NCI-H1694 treated with DMSO at 0.1 percent for 48 hours (cell line): ENCODE measurements at places on chromosomes 3 and 15.

DNA sequence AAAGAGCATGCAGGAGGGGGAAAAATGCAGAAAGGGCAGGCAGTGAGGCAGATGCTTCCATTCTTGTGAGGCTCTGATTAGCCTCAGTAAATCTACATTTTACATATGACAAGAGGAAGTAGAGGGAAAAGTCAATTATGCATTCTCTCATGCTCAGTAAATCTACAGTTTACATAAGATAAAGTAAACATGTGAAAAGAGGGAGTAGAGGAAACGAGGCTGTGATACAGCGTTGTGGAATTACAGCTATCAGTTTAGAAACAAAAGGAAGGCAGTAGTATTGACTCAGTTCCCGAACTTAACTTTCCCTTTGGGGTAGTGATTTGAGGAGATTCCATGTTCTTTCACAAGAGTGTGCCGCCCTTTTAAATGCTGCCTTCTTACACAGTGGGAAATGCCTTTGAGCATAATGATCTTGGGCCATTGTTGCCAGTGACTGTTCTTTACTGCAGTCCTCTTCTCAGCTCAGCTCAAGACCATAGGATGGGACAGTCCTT, 39.3 kb downstream of the OSTN start:
- no peak for DNase-seq

GRCh38 chr3:143120716-143121240, 1.2 kb downstream of the CHST2 start:
- DNase-seq = no peak

DNA sequence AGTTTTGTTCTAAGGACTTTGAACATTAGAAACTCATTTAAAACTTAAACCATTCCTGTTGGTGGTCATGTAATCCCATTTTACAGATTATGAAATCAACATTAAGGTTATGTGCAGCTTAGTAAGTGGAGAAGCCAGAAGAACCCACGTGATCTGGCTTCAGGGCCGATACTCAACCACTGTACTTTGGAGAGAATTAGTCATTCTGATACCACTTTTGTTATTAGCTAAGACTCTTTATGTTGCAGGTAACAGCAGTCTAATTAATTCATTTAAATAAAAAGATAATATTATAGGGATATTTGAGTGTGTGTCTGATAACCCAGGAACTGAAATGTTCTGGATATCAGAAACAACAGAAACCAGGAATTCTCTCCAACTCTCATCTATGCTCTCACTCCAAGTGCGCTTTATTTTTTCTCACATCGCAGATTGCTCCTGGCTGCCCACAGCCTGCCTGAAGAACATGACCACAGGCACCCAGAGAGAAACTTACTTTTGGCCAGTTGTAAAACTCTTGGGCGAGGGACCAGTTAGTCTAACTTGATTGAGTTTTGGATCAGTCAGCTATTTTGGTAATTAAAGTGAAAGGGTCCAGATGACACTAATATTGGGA, 25.2 kb downstream of the UBE2E1 start:
- no peak for DNase-seq

GRCh38 chr3:65873028-65873427, 165.7 kb downstream of the MAGI1 start:
- DNase-seq = no peak

DNA sequence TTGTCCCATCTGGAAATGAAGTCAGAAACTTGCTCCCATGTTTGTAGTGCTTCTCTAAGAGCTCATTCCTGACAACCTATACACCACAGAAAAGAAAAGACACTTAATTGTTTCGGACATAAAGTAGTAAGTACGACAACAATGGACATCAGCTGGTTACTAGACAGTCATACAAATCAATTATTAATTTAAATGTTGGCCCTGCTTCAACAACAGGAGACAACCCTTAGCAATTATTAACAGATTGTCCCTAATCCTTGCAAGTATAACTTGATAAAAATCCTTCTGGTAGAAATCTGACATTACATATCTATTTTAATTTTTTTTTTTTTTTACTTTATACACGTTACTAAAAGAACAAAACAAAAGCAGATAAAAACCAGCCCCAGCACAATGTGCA, 29.8 kb downstream of the ERICH6 start:
- DNase-seq = no peak

DNA sequence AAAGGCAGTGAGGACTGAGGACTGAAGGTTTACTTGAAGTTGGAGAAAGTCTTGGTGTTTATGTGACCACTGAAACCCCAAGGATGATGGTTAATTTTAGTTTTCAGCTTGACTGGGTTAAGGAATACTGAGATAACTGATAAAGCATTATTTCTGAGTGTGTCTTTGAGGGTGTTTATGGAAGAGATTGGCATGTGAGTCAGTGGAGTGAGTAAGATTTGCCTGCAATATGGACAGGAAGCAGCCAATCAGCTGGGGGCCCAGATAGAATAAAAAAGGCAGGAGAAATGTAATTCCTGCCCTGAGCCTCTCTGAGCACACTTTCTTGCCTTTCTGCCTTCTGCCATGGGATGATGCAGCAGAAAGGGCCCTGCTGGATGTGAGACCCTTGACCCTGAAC, 92.4 kb downstream of the KBTBD8 start:
- DNase-seq = no peak

GRCh38 chr15:101137312-101137940, 114.4 kb downstream of the CHSY1 start:
- no peak for DNase-seq

DNA sequence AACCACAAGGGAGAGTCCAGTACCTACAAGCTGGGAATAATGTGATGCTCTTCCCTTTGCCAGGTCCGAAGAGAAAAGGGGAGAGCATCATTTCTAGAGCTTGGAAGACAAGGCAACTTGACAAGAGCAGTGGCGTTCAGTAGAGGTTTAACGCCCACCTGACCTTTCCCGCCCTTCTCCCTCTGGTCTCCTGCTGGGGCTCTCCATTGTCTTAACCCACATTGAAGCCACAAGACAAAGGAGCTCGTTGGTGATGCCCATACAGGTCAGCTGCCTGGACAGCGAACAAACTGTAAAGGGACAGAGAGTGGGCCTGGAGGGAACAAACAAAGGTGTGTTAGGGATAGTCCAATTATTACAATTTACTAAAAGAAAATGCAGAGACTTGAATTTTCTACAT, 13.1 kb upstream of the DUT start:
- DNase-seq = no peak

GRCh38 chr15:28935316-28935715, 49.5 kb downstream of the APBA2 start:
- no peak for DNase-seq

DNA sequence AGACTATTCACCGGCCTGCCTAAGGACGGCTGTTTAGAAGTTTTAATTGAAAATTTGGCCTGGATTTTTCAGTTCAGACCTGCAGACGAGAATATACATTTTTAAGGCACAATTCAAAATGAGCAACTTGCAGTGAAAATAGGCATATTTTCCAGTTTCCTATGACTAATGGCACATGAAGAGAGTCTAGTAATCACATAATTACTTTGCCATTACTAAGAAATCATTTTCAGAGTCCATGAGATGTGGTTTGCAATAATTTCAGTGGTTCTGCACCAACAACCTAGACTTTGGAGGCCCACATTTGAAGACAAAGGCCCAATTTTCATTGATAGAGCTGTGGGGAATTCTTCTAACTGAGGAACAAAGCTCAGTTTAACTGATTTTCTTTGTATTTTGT, 205.3 kb downstream of the SOX2 start:
- no peak for DNase-seq

GRCh38 chr3:100216713-100217112, 44.1 kb upstream of the TBC1D23 start:
- DNase-seq = no peak

GRCh38 chr15:23854203-23854911, 167.3 kb upstream of the NDN start:
- no peak for DNase-seq

DNA sequence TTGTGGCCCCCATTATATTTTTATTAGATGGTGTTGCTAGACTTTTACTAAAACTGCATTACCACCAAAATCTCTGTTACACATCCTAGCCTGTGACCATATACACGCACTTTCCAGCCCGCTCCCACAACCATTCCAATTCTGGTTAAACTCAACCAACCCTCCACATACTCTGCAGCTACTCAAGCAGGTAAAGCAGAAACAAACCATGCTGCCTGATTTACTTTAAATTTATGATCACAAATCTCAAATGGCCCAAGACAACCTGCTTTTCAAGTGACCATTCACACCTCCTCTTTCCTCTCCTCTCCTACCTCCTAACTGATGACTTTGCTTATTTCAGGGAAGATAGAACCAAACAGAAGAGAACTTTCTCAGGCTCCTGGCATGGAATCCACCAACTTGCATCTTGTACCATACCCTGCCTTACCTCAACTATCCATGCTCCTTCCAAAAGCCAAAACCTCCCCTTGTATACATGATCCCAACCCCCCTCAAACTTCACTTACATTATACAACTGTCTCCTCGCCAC, 18.5 kb downstream of the ULK4 start:
- no peak for DNase-seq

GRCh38 chr15:63046917-63047760, 4.6 kb downstream of the TPM1 start:
- DNase-seq = no peak

DNA sequence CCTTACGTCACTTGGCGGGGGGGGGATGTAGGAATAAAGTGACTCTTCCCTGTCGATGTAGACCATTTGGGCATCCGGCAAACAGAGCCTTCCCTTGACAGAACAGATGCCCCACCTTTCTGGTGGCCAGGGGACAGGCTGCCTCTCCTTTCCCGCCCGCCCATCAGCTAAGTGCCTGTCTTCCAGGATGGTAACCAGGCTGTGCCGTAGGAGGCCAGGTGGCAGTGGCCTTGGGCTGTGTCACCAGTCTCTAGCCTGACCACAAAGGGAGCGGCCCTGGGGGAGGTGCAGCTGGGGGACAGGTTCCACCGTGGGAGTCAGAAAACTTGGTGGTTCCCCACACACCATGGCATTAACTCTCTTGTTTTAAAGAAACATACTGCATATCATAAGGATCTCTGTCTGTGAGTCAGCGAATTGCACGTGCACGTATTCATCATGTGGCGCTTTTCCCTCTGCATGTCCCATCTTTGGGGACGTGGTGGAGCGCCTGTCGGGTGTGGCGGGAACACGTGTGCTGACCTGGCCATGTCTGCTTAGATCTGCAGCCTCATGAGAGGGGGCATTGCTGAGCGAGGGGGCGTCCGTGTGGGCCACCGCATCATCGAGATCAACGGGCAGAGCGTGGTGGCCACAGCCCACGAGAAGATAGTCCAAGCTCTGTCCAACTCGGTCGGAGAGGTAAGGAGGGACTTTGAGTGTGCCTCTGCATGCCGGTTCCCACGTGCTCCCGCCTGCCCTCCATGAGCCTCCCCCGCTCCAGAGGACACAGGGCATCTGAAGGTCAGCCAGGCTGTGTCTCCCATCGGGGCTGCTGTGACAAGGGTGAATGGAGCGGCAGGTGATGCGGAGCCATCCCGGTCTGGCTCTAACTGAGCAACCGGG, 156.0 kb downstream of the NSMCE3 start:
- DNase-seq = no peak

DNA sequence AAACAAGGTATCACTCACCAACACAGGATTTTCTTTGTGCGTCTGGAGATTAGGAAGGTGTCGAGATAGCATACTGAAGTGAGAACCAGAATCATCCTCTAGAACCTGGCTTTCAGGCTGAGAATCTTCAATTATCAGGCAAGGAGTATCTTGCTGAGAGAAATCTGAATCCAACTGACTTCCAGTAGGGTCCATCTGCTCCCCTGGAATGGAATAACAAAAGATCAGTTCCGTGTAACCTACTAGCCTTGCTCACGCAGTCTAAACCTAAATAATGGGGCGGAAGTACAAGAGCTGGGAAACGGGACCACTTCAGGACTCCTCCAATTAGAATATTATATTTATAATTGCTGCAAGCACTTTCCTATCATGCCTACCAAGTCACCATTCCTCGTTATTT, 690 bp downstream of the TP53BP1 start:
- no peak for DNase-seq

DNA sequence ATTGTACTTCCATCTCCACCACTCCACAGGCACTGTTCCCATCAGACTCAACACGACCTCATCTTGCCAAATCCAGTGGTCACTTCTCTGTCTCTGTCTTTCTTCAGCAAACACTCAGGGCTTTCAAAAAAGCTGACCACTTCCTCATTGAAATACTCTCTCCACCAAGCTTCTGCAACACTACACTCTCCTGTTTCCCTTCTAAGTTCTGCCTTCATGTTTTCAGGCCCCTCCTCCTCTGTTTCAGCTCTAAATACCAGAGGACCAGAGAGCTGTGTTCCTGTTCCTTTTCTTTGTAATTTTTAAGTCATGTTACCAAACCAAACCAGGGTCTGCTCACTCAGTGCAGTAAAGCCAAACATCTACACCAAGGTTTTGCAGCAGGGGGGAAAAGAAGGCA, 33.8 kb upstream of the ACP3 start:
- DNase-seq = no peak

GRCh38 chr15:61049934-61050333, 179.2 kb downstream of the RORA start:
- no peak for DNase-seq

DNA sequence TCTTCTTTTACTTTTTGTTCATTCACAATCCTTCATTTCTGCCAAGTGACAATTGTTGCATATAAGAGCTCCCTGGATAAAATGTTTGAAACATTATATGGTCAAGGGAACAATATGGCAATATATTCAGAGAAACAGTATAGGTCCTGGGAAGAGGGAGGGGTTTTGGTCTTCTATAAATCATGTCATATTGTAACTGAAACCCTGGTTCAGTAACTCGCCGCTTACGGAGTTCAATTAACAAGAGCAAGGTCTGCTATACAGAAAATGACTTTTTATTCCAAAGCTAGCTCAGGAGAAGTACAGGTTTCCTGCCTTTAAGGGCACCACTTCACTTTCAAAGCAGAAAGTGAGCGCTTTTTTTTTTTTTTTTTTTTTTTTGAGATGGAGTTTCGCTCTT, 522.1 kb upstream of the TGFBR2 start:
- no peak for DNase-seq

DNA sequence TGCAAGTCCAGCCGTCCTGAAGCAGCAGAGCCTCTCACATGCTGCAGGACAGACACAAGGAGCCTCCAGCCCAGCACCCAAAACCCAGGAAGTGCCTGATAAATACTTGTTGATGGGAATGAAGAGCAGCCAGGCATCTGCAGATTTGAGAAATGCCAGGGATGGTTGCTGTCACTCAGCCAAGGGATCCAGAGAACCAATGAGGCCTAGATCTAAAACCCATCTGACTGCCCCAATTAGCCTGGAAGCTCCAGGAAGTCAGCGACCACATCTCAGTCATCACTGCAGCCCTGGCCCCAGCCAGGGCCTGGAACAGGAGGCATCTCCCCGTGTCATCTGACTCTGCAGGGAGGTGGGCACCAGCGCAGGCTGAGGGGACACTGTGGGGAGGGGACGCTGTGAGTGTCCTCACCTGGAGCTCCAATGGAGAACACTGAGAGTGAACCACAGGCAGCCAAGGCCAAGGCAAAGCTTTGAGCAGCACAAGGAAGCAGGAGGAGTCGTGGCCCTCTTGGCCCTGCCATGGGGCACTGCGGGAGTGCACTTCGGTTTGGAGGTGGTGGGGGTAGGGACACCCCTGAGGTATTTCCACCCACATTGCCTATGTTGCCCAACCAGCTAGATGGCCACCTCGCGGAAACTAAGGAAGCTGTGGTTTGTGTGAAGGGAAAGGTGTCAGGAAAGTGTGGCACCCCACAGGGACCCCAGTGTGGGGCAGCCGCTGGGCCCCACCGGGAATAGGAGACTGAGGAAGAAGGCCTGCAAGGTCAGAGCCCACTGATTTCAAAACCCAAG, 229.5 kb downstream of the VPS13C start:
- no peak for DNase-seq

- DNase-seq = no peak
These were observed 1051.7 kb downstream of the ROBO2 start for GRCh38 chr3:78091478-78092119.

- DNase-seq = no peak
These were observed 38.6 kb downstream of the UMPS start for GRCh38 chr3:124768812-124769211.
